Chondrocyte (in vitro differentiated cells): ENCODE measurements at places on chromosomes 2 and 18. TPM values are rescaled to one million over a fixed set of nuclear protein-coding genes. Genes with fewer than 3 reads are reported as not detected.

- no peak for DNase-seq
Observed at GRCh38 chr2:176126929-176127773, 2.4 kb upstream of the HOXD8 start.

Gene MLPH
- total RNA-seq: 3.7 to 6.1 TPM (median 5.6 TPM) in 3 replicates

GRCh38 chr2:201642086-201642578, 1.2 kb downstream of the TMEM237 start:
- DNase-seq: no peak

Gene GCG
- total RNA-seq: 0.31 TPM in 1 of 3 replicates, not detected in the others

DNA sequence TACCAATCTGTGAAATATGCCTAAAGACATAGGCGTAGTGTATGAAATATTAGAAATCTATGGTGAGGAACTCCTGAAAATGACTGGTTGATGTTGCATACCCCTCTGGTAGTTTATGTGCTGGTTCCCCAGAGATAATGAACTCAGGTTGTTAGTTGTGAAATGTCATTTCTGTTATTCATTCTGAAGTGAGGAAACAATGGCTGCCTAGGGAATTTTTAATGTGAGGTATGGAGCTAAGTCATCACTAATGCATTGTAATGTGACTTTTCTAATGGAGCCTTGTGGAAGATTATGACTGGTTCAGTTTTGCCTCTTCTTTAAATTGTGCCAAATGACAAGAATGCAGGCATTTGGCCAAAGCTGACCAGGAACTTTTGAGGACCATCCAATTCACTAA, 61.6 kb upstream of the RAB27B start:
- DNase-seq: no peak

GRCh38 chr2:237591141-237591881, 777 bp upstream of the RAB17 start:
- DNase-seq: no peak
